ENCODE measurements at places on chromosomes 7 and 10.

DNA sequence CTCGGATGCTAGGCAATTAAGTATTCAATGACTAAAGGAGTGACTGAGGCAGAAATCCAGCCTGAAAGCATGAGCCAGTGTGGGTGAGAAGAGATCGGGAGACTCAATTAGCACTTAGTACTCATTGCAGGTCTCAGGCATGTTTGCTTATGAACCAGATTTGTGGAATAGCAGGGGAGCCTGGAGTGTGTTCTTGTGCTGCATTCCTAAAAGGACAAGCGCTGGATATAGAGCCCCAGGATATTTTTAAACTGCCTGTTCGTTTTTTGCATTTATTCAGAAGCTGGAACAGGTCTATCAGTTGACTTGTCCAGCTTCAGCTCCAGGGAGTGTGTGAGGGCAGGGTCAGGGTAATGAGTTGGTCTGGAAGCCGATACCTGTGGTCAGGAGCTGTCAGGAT, 120.3 kb downstream of the BMPER start:
- DNase-seq: no peak

DNA sequence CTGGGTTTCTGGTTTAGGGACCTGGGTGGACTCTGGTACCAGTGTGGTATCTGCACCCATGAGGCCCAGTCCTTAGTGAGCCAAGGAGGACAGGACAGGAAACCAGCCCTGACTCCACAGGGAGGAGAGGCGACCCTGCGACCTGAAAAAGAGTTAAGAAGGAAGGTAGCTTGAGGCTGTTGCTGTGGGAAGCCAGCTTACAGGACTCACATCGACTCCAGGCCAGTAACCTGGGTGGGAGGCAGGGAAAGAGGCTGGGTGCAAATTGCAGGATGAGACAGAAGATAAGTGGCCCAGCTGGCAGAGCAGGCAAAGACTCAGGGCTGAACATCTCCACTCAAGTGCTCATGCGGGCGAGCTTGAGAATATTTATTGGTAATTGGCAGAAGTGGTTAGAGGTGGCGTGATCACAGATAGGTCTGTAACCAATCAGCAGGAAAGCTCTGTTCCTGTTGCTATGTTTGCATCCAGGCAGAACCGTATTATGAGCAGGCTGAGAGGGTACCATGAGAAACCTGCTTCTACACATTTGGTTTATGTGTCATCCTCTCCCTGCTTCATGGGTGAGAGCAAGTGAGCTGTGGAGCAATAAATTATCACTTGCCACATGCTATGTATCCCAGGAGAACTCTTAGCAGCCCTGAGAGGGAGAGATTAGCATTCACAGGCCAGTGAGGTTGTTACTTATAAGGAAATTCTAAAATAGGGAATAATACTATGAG, 11.0 kb downstream of the TLL2 start:
- DNase-seq: no peak

DNA sequence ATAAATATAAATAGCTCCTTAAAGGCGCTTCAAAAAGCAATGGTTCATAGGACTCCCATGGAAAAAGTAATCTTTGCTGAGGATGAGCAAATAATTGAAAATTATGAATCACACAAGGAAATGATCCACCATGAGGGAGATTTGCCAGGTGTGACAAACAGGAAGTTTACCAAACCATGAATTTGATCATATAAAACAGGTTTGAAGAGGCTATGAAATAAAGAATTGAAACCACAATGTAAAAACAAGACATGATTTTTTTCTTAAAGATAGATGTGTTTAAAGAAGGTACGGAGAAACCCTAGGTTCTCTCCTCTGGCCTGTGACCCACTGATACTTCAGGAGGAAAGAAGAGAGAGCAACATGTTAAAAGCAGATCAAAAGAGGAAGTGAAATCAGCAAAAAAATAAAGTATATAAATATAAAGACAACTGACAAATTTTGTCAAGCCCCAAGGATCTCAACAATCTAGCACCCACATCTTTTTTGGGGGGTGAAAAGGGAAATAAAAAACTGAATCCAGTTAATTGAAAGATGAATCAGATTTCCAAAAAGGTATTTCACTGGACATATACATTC, 111.3 kb upstream of the ASAH2 start:
- DNase-seq: no peak

- DNase-seq: no peak
These were observed 49.3 kb upstream of the GNA12 start for GRCh38 chr7:2893411-2893861.

GRCh38 chr10:21919117-21919516, 84.4 kb downstream of the DNAJC1 start:
- no peak for DNase-seq

- DNase-seq: no peak
These were observed 64.7 kb upstream of the HDAC9 start for GRCh38 chr7:18430810-18431209.

DNA sequence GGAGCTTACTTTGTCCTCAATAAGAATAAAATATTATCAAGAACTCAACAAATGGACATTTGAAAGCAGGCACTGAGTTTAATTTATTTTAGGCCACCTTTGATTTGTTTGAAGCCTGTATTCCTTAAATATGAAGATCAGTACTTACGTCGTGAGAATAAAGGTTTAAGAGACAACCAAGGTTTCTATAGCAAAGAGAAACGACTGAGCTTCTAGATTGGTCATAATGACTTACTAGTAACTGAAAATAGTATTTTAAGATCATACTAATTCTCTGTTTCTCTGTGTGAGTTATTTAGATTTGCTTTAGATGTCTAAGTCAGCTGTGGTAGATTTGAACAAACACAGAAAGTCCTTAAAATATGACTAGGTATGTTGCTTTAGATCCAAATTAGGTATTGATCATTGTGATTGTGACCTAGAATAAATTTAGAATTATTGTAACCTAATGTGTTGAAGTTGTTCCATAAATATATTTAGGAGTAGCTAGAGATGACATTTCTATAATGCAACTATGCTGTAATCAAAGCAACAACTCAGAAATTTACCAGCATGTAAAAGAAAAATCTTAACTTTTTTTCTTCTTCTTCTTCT, 2.4 kb upstream of the GLCCI1 start:
- DNase-seq: no peak

DNA sequence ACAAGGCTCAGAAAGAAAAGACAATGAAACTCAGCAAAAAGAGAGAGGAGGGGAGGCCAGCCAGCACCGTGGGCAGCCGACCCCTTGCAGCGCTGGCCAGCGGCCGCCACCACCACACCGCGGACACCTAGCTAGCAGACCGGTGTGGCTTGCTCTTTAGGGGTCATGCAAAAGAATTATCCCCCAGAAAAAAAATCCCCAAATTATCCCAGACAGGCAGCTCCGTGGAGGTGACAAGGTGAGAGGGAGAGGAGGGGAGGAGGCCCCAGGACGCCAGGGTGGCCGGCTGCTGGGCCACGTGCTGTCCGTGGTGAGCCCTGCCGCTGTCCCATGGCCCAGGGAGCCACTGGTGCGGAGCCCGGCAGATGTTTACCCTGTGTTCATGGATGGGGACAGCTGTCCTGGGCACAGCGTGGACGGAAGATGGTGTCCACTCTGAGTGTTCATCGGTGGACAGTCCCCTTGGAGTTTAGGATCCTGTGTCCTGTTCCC, 16.5 kb downstream of the YKT6 start:
- DNase-seq: no peak

GRCh38 chr7:46515844-46516590, 594.9 kb upstream of the IGFBP3 start:
- no peak for DNase-seq

- DNase-seq: no peak
These were observed 45.1 kb downstream of the KCNMA1 start for GRCh38 chr10:77592510-77592909.

DNA sequence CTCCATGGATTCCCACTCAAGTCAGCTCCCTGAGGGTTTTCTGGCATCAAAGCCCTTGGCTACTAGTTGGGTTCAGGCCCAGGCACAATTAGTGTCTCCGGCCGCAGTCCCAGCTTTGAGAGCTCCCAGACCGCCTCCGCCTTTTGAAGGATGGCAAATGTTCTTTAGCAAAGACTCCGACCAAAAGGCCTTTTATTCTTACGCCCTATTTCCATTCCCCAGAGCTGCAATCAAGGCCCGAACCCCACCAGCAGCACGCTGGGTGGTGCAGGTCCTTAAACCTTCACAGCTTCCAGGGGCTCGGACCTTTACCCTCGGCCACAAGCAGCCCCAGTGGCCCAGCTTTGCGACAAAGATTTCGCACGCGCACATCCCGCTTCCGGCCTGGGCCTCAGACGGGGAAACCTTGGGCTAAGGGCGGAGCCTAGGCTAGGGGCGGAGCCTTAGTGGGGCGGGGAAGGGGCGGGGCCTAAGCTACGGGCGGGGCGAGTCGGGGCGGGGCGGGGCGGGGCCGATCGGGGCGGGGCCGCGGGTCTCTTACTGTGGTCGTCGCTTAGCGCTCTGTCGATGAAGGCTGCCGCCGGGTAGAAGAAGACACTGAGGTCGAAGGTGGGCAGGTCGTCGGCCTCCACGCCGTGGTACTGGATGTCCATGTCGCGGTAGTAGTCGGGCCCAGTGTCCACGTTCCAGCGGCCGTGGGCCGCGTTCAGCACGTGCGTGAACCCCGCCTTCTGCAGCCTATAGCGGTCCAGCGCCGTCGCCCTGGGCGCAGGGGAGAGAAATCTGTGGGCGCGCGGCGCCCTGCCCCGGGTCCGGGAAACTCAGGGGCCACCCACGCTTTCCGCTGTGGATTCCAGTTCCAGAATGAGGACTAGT, 68.0 kb upstream of the SAMD8 start:
- no peak for DNase-seq

All from EL (cell line).